Activated gamma-delta T cell (primary cell): ENCODE measurements at places on chromosomes 4 and X.

DNA sequence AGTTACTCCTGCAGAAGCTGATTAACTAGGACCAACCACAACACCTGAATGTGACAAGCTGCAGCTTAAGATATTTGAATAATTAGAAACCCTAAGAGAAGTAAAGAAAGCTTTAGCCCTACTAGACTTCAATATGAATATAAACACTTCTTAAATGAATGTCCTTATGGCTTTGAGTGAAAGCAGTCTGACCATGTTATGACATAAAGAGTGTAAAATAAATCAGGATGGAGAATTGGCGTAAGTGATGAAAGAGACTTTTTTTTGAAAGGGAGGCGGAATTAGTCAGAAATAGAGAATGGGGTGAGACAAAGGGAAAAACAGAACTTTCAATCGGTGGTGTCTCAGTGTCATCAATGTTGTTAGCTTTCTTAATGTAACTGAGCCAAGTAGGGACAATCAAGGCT is 117.2 kb upstream of the MAGEB16 start:
- DNase-seq: no peak

GRCh38 chr4:130183766-130184165 is 1087.8 kb downstream of the C4orf33 start:
- DNase-seq: no peak

DNA sequence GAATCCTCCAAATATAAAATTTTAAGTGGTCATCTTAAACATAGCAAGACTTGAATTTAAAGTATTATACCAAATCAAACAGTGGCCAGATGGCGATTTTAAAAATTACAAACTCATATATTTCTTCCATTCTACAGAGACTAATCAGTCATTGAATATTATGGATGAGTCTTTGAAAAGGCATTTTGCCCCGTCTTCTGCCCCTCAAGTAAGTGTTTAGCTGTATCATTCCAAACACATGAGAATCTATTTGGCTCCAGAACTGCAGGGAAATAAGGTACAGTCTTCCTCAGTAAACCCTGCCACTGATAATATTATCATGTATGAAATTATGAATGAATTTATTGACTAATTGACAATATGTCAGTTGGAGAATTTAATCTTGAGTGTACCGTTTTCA is 191.0 kb downstream of the SLC7A11 start:
- DNase-seq: no peak

DNA sequence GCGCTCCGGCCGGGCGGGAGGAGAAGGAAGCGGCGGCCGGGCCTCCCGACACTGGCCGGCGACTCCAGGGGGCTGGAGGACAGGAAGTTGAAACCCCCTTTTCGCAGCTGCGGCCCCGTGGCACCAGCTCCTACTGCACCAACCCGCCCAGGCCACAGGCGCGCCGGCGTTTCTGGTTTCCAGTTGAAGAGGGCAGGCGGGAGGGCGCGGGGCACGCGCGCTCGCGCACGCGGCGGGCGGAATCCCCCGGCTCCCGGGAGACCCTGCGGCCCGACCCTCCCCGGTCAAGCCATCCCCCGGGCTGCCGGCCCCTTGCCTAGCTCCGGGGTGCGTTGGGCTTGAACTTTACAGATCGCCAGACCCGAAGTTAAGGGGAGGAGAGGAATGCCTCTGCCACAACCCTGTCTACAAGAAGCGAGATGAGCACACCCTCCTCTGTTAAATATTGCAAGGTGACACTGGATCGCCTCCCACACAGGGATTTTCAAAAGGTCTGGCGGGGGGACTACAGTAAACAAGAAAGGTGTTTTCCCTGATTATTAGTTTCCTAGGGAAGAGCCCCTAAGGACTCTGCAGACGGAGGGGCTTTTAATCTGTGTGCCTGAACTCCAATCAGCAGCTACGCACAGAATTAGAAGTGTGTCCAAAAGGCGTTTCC is 1.4 kb downstream of the ELOVL6 start:
- peak; percentile 44 for DNase-seq

DNA sequence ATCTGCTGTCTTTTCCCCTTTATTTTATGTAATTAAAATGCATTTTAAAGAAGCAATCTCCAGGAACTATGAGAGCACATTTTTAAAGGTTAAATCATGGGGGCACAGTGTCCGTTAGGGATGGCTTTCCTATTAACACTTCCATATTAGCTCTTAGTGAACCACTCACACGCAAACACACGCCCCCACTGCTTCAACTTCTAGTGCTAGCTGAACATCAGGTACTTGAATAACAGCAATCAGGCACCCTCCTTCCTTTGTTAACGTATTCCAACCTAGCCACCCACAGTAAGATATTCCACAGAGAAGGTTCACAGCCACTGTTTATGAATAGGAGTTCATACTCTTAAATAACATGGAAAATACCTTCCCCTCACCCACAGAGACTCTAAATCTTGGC is 9.3 kb downstream of the TMEM255A start:
- no peak for DNase-seq

GRCh38 chrX:106588801-106589200 is 23.0 kb upstream of the RADX start:
- DNase-seq: no peak

- peak; percentile 16 for DNase-seq
Observed at GRCh38 chrX:23333842-23334520, 668 bp upstream of the PTCHD1 start.

- no peak for DNase-seq
Observed at GRCh38 chr4:173696011-173696410, 166.0 kb upstream of the HAND2 start.

DNA sequence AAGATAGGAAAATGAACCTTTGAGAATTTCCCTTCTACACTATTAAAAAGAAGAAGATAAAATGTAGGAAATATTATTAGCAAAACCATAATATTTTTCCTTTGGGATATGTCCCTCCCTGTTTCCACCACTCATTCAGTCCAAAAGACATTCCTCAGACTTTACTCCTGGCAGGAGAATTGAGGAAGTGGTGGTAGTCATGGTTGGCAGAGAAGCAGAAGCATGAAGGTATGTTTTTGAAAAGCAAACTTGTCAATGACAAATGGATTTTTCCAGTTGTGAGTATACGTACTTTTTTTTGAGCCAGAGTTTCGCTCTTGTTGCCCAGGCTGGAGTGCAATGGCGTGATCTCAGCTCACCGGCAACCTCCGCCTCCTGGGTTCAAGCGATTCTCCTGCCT is 13.7 kb downstream of the STAG2 start:
- DNase-seq: no peak
